ENCODE measurements at places on chromosomes 16 and 17. TPM values are rescaled to one million over a fixed set of nuclear protein-coding genes. Genes with fewer than 3 reads are reported as not detected.

- DNase-seq = no peak
Observed at GRCh38 chr17:72387969-72388368, 267.1 kb downstream of the SOX9 start.

DNA sequence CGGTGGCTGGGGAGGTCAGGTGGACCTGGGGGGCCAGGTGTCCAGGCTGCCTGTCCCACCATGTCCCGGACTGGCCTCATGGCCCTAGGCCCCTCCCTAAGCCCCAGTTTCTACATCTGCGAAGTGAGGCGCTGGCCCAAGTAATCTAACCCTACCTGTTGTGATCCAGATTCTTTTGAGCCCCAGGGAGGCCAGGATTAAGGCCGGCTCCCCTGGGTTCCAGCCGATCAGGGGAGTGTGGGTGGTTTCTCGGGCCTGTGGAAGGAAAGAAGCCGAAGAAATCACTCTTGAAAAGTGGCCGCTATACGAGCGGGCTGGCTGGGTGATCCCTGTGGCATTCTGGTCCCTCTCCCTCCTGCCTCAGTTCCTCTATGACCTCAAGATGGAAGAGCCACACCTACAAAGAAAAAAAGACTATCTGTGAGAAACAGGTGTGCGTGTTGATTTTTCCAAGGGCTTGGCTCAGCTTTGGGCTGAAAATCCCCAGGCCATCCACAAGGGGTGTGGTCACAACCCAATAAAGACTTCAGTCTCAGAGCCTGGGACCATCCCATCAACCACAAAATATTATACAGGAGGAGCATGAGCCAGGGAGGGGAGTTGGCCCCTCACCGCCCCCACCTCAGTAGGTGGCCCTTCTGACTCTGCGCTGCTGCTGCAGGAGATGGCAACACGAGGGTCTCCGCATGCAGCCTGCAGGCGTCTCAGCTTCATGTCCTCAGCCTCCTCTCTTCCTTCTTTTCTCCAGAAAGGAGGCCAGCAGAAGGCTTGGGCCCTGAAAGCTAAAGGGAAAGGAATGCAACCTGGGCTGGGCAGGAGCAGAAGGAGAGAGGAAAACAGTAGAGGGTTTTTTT, 20.3 kb downstream of the GPR142 start:
- no peak for DNase-seq

DNA sequence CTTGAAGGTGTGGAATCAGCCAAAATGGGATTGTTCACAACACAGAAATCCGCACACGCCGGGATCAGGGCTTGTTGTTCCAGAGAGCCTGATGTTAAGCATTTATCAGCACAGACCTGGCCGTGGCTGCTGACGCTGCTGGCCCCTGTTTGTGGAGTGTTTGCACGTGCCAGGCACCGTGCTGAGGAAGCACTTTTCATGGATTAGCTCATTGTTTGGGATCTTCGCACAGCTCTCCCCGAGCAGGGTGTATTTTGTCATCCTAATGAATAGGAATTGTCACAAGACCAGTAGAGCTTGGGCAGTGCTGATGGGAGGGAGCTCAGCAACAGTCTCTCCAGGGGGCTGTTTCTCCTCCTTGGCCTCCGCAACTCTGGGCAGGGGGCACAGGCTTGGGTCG, 160.4 kb upstream of the PLCG2 start:
- DNase-seq = no peak

DNA sequence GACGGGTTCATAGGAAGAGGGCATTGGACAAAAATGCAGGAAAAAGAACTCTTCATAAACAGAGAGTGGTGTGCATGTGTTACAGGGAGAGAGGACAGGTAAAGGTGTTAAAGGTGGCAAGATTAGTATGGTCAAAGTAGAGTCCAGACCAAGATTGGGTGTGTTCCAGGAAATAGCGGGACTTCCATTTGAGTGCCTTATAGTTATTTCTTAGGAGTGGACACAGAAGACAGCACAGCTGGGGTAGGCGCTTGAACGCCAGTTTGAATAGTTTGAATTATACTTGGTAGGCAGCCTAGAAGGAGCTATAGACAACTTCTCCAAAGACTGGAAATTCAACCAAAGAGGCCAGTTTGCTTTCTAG, 63.4 kb downstream of the MAP2K6 start:
- no peak for DNase-seq

DNA sequence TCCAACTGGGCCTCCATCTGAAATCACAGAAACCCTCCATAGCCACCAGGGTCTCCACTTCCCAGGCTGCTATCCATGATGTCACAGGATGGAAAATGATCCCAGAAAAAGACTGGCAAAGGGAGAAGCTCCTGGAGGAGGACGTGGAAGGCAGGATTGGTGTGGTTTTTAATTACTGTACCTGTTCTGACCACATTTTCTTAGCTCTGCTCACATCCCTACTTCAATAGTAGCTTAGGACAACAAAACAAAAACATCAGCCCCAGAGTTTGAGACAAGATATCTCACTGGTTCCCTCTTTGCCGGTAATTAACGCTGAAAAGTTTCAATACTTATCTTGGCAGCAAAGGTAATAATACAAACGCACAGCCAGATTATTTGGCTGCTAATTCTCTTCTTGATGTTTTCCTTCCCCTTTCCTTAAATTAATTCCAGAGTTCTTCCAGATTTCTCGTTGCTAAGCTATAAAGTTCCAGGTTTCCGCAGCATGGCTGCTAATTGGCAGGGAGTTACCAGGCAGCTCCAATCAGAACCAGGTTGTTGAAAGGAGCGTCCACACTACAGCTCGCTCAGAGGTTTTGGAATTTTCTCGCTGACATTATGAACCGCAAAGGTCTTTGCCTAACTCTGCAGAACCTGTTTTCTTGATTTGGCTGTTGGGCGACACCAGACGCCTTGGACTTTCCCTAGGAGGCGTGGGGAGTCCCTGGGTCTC, 263.4 kb downstream of the MRTFB start:
- no peak for DNase-seq

DNA sequence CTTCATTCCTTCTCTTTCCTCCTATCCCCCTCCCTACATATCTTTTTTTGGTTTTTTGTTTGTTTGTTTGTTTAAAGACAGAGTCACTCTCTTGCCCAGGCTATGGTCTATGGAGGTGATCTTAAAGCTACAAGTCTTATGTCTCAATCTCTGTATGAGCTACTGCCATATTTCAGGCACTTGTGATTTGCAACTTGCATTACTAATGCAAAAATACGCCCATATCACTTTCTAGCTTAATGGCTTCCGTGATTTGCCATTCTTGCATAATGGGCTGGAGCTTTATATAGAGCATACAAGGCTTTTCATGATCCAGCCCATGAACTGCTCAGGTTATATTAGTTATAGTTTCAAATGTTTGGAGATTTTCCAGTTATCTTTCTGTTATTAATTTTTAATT, 7.5 kb downstream of the CFAP97D1 start:
- DNase-seq = no peak

GRCh38 chr17:49454050-49454449, 39.4 kb upstream of the PHB1 start:
- DNase-seq = no peak

GRCh38 chr17:65729207-65729606, 167.8 kb upstream of the AXIN2 start:
- no peak for DNase-seq

- no peak for DNase-seq
Observed at GRCh38 chr16:3304370-3304769, 860 bp downstream of the TIGD7 start.

DNA sequence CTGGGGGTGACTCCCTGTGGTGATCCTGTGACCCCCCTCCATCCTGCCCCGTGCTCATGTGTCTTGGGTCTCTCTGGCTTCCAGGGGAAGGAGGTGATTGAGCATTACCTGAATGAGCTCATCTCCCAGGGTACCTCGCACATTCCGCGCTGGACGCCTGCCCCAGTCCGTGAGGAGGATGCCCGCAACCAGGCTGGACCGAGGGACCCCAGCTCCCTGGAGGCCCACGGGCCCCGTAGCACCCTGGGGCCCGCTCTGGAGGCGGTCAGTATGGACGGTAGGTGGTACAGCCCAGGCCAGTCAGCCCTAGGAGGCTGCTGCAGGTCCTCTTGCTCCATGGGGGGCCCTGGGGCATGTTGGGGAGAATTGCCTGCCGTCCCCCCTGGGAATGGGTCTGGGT, 33.6 kb downstream of the SEC14L5 start:
- DNase-seq = no peak

- DNase-seq = no peak
Observed at GRCh38 chr16:53642094-53642493, 61.6 kb downstream of the RPGRIP1L start.

MARVELD3 gene
- not detected for total RNA-seq

MT1G gene
- not detected for total RNA-seq

KIAA0753 gene
- total RNA-seq = 4.5 TPM

TMEM106A gene
- 1.8 TPM for total RNA-seq

GUCY2D gene
- not detected for total RNA-seq

LIG3 gene
- total RNA-seq = 19.3 TPM

Measured in left ventricle myocardium superior (tissue), 1 donor.